NK-92 treated with Interleukin-12 subunit alpha and Interleukin-12 subunit beta, amount 100 ng/mL, for 24 hours (cell line): ENCODE measurements at places on chromosomes 7 and 10.

DNA sequence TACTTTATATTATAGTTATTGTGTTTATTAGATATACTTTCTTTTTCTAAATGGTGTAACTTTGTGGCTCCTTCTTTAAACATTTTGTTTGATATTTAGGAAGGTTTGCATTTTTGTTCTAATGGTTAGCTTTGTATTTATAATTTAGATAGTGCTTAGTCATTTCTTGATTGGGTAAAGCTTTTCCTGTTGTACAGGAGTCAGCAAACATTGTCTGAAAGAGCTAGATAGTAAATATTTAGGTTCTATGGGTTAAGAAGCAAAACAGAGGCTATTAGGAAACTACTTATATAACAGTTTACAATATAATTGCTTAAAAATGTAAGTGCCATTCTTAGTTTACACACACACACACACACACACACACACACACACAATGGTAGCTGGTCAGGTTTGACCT lies 70.6 kb upstream of the CCDC6 start:
- no peak for DNase-seq

DNA sequence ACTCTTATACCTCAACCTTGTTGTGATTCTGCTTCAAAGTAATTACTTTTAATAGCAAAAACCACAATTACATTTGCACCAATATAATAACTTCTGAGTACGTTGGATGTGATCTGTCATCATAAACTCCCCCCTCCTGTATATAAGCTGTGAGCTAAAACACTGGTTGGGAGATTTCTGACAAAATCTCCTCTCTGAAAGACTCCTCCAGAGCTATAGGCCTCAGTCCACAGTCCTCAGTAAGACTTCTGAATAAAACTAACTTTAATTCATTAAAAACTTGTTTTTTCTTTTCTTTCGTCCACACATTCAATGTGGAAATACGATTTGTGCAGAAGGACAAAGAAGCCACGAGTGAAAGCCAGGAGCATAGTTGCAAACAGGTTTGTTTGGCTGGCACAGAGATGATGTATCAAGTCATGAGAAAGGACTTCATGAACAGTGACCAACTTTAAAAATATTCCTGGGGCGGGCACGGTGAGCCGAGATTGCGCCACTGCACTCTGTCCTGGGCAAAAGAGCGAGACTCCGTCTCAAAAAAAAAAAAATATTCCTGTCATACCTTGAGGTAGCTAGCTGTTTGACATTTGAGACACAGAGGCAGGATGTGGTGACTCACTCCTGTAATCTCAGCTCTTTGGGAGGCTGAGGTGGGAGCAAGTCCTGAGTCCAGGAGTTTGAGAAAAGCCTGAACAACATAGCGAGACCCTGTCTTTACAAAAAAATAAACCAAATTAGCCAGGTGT lies 91.1 kb upstream of the ARHGAP21 start:
- DNase-seq, result no peak

GRCh38 chr7:27627146-27627545 lies 35.5 kb downstream of the HIBADH start:
- DNase-seq, result no peak

GRCh38 chr10:105827133-105827532 lies 1186.0 kb downstream of the SORCS3 start:
- no peak for DNase-seq
